ENCODE measurements at places on chromosomes 5 and 9. TPM values are rescaled to one million over a fixed set of nuclear protein-coding genes. Genes with fewer than 3 reads are reported as not detected.

DNA sequence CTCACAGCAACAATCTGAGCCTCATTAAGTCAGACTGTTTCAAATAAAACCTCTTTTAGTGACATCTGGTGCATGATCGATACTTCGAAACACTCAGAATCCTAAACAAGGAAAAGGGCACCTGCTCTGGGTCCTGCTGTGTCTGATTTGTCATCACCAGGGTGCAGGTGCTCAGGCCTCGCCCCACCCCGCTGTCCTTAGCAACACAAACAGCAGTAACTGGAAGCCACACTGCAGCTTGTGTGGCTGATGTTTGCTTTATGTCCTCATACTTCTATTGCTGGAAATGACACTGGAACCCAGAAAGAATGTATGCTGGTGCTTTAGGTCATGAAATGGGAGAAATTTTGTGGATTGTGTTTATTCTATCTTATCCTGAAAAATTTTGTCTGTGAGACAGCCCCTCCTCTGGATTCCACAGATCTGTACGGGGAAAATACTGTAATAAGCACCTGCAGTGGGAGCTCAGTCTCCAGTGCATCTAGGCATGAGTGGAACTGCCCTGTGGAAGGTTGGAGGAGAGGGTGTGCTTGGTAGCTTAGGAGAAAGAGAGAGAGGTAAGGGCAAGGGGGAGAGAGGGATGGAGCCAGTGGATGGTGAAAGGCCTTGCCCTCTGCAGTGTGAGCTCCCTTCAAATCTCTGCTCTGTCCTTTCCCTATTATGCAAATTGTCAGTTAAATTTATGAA is 284.2 kb downstream of the SMARCA2 start:
- DNase-seq, result no peak

- no peak for DNase-seq
Observed at GRCh38 chr5:81633891-81634290, 117.0 kb downstream of the SSBP2 start.

CKMT2 gene
- total RNA-seq, result not detected

BAAT gene
- total RNA-seq, result 0.19 TPM

GRCh38 chr5:32098291-32098690 is 75.8 kb downstream of the GOLPH3 start:
- no peak for DNase-seq

GRCh38 chr9:98214811-98215210 is 22.4 kb upstream of the CORO2A start:
- no peak for DNase-seq

Measured in activated T-cell treated with anti-CD3 and anti-CD28 coated beads, Interleukin-2, amount 50 U/mL, for 72 hours (primary cell).